ENCODE measurements at places on chromosomes 3 and 15.

- DNase-seq = no peak
Measured at GRCh38 chr3:126355777-126356372, 1.3 kb downstream of the KLF15 start.

DNA sequence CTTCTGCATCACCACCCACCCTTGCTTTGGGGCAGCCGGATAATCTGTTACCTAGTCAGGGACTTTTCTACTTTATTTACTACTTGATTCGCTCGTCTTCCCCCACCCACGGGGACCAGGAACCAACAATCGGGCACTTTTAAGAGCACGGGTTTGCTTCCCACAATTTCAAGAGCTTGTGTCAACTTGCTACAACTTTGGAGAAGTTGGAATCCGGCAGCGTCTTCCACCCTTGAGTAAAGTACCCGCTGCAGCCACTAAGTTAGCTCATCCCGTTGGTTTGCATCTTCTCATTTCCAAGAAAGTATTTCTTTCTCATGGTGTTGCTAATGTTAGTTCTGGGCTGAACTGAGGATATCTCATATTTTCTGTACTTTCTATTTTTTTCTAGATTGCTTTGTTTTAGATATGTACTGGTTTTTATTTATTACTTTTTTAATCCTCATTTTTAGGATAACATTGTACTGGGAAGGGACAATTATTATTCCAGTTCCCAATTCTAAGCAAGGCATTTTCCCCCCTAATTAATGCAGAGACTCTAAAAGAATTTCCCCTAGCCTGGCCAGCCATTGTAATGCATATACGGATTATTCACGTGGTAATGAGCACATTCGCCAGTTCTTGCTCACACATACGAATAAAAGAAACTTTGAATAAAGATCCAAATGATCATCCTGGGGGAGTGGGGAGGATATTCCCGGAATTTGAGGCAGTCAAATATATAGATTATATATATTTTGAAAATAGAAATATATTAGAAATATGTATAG is 4.0 kb downstream of the SOX2 start:
- DNase-seq = no peak

- no peak for DNase-seq
Measured at GRCh38 chr15:48722764-48723661, 77.5 kb upstream of the FBN1 start.

DNA sequence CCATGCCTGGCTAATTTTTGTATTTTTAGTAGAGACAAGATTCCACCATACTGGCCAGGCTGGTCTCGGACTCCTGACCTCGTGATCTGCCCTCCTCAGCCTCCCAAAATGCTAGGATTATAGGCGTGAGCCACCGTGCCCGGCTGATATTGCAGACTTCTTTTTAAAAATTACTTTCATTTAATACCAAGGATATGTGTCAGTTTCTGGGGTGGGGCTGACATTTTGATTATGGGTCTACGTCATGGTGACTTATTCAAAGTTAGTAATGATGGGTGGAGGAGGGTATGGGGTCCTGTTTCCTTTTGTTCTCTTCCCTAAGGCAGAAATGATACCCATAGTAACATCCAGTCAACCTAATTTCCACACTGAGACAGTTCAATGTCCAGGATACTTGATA is 34.7 kb downstream of the GBE1 start:
- no peak for DNase-seq

DNA sequence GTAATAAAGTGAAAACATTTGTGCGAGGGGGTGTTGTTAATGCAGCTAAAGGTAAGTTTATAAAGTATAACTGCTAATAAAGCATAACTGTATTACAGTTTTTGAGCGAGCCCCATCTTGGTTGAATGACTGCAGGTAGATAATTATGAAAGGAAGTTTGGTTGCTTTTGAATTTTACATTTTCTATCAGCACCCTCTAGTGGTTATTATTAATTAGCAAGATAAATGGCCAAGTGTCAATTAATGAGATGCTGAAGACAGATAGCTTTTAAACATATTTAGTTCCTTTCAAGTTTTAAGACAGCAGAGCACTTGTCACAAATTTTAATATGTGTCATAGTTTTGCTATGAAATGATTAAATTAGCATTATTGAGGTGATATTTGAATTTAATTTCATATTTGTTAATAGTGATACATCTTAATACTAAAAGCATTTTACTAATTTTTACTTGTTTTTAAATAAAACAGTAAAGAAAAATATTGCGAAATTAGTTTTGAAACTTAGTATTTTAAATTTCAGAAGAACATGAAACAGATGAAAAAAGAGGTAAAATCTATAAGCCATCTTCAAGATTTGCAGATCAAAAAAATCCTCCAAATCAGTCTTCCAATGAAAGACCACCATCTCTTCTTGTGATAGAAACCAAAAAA is 15.1 kb downstream of the U2SURP start:
- DNase-seq = no peak

GRCh38 chr3:153400641-153401040 is 238.6 kb downstream of the RAP2B start:
- DNase-seq = no peak

DNA sequence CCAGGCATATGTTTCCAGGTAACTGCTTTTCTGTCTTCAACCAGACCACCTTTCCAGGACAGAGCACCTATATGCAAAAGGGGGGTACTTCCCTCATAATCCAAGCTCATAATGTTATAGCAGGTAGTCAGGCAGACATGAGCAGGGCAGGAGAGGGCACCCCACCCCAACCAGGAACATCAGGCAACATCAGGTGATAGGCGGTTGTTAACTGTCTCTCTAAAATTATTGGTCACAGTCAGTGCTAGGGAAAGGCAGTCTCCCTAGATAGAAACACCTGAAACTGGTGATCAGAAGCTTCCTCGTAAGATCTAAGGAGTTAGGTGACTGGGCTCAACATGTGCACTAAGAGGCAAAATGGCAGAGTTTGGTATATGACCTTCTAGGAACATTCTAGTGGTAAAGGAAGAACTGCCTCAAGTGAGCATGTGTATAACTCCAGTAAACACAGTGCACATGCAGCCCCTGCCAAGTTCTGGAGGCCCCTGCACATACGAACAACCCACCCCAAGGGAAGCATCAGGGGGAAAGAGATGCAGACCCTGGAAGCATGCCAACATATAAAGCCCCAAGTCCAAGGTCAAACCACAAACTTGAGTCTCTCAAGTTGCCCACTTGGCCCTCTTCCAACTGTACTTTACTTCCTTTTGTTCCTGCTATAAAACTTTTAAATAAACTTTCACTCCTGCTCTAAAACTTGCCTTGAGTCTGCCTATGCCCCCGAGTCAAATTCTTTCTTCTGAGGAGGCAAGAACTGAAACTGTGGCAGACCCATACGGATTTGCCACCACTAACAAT is 270.9 kb downstream of the ULK4 start:
- no peak for DNase-seq

DNA sequence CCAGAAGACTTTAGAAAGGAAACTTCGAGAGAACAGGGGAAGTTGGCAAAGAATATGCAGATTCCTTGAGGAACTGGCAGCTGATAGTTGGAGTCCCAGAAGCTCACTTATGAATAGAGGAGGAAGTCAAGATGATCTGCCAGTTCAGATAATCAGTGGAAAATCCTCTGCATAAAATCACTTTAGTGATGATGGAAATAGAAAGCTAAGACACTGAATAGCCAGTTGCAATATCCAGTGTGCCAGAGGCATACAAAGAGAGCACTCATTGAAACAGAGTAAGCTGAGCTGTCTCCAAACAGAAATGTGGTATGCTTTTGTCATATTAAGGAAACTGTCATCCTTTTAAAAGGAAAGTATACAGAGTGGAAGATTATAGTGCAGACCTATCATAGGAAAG is 1207.6 kb downstream of the OTOL1 start:
- no peak for DNase-seq

GRCh38 chr15:90807074-90807785 is 61.2 kb upstream of the FURIN start:
- no peak for DNase-seq

DNA sequence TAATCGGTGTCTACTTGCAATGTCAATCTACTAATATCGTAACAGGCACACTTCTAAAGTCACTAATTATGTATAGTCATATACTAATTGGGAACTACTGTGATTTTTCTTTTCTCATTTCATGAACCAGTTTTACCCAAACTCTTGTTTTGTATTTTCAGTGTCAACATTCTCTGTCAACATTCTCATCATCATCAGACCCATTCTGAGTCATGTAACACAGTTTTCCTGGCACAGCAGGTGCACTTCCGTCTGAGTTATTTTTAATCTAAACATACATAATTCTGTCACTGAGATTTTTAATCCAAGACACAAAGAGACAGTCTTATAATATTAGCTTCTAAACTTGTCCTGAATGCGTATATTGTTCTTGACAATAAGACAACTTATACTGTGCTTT is 205.1 kb upstream of the EIF1B start:
- no peak for DNase-seq

DNA sequence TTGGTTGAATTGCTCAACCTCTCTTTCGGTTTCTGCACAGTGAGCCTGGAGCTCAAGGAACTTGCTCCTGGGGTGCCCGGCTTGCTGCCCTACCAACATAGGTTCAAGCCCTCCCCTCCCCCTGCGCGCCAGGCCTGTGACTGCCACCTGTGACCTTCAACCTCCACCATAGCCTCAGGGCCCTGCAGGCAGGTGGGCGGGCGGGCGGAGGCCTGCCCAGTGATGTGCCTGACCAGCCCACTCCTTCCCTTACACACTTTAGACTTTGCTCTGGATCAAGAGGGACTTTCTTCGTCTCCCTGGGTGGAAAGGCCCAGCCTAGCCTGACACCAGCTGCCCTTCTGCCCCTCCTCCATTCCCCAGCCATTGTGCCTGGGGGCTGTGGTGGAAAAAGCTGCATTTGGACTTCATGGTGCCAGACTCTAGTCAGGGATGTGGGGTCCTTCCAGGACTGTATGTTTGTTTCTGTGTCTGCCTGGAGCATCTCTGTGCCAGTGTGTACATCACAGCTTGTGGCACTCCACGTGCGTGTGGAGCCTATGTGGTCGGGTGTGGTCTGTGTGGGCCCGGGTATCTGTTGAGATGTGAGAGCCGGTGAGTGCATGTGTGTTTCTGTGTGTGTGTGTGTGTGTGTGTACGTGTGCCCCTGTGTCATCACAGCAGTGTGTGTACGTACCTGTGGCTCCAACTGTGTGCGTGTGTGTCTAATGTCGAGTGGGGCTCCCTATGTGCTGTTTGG is 9.5 kb downstream of the PRKCD start:
- DNase-seq = no peak

DNA sequence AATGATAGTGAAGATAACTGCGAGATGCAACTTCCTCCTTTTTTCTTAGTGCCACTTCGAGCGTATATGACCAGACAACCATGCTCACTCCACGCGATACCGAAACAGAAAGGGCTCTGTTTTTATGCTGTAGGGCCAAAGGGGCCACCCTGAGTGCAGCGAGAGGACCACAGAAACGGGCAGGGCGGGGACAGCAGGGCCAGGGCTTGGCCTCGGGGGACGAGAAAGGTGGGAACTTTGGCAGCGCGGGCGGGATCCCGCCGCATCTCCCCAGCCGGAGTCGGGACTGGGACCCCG is 483 bp downstream of the VPS13C start:
- peak; percentile 28 for DNase-seq

DNA sequence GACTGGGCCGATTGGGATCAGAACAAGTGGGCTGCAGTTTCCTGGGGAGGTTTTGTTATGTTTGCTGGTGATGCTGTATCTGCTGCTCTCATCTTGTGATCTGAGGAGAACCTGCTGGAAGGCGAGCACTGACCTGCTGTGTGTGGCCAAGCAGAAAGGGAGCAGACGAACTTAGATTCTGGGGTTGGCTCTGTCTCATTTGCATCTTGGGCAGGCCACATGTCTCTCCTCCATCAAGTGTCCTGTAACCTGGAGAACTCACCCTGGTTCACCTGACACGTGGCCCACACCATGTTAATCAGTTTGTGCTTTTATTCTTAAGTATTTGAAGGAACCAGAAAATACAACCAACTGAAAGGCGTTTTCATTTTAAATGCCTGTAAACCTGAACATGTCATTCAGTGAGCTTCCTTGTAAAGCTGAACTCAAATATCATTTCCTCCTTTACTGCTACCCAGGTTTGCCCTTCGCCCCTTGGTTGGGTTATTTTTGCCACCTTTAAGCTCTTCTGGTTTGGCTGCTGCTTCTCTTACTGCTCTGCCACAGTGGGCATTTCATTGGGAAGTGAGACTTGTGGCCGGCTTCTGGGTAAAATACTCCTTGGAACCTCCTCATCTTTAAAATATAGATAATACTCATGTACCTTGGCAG is 33.5 kb upstream of the TRAK1 start:
- no peak for DNase-seq

GRCh38 chr3:53591646-53592045 is 97.2 kb downstream of the CACNA1D start:
- no peak for DNase-seq

DNA sequence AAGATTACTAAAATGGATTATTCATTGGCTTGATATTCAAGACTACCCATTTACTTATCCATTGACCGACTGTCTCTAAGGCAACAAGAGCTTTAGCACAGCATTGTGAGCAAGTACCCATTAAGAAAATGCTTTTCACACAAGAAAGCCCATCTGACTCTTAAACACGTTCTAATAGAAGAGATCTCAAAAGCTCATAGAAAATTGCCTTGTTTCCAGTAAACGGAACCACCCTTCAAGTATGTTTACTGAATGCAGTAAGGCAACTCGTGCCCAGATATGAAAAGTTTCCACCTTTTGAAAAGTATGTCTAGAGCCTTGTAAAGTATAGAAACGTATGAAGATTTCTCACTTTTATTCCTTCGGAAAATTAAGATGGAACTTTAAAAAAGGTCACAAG is 655.3 kb upstream of the ALCAM start:
- no peak for DNase-seq

DNA sequence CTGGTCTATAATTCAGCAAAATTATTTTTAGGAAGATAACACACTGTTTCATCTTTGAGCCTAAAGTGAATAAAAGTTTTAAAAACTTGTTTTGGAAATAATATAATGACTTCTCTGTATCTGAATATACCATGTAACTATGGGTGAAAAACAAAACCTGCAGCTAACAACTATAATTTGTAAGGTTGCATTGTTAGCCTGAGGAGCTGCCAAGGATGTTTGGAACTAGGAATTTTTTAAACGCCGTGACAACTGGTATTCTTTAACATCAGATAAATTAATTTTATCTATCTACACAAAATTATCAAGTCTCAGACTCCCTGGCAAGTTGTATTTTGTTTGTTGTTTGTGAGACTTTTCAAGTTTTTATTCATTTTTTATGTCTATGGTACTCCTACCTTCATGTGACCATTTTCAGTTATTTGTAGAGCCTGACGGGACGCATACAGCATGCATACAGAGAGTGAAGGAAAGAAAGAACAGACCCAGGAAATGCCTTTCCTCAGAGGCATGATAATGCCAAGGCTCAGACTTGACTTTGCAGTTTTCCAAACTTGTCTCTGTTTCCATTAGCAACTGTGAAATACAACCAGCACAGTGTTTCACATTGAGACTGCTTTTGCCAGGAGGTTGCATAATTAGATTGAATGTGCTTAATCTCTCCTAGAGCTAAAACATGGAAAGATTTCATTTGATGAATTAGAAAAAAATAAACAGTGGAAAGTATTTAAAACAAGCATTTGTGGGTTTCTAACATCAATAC is 60.8 kb upstream of the ARHGEF26 start:
- no peak for DNase-seq

DNA sequence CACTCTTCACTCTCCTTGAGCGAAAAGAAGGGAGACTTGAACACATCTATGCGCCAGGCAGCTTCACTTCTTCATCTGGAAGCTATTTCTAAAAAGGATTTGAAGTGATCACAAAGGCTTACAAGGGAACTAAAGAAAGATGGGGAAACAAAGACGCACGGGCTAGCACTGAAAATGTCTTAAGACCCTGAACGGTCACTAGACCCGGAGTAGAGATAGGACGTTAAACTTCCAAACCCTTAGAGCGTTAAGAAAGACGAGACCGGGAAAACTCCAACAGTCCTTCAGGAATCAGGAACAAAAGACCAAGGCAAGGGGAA is 47.5 kb upstream of the EPHB3 start:
- DNase-seq = no peak

All from activated CD8-positive, alpha-beta memory T cell treated with anti-CD3 and anti-CD28 coated beads for 4 hours (primary cell).